ENCODE measurements at places on chromosomes 4 and X.

DNA sequence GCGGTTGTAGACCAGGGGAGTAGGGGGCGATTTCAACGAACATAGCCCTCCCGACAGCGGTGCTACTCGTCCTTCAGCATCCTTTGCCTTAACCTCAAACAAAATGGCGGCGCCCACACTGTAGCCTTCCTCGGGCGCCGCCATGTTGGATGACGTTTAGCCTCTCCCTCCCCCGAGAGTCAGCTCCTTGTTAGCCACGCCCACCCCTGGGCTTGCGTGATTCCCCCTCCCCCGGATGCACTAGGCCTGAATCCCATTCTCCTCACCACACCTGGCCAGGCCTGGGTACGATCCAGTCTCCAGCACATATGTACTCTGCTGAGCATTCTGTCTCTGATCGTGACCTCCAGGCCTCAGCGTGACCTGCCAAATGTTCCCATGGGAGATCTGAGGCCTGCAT, 49.0 kb upstream of the ZNF157 start:
- DNase-seq, result no peak

- DNase-seq, result no peak
Observed at GRCh38 chrX:15855568-15856221, 1.1 kb upstream of the AP1S2 start.

DNA sequence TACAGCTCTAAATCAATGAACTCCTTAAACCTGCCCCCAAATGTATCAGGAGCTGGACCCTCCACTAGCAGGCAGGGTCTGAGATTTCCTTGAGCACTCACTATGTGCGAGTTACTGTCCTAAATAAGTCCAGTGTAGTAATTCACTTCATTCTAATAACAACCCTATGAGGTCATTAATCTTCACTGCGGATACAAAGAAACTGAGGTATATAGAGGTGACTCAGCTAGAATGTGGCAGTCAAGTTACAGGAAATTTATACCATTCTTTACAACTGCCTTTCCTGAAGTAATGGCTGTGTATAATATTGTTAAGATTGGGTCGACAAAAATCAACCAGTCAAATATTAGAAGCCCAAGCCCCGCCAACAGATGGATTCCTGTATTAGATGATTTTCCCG, 473.9 kb upstream of the FTHL17 start:
- DNase-seq, result no peak

- no peak for DNase-seq
Observed at GRCh38 chrX:51459125-51459524, 37.3 kb downstream of the NUDT11 start.

- DNase-seq, result no peak
Observed at GRCh38 chr4:29058531-29058930, 1661.6 kb upstream of the PCDH7 start.

- DNase-seq, result no peak
Observed at GRCh38 chrX:38692961-38693360, 108.3 kb upstream of the MID1IP1 start.

DNA sequence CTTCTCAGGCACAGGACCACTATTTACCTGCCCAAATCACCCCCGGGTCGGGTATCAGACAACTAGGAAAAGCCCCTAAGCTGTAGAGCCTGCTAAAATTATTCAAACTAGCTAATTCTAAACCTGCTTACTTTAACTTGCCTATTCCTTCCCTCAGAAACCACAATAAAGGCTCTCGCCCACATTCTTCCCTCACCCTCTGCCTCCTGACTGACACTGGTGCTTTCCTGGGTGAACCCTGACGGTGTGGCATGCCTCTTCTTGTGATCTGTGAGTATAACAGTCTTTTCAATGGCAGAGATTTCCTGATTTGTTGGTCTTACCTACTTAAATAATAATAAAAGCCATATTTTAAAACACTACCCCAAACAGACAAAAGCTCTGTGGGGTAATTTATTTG, 242.1 kb upstream of the ZCCHC13 start:
- DNase-seq, result no peak

DNA sequence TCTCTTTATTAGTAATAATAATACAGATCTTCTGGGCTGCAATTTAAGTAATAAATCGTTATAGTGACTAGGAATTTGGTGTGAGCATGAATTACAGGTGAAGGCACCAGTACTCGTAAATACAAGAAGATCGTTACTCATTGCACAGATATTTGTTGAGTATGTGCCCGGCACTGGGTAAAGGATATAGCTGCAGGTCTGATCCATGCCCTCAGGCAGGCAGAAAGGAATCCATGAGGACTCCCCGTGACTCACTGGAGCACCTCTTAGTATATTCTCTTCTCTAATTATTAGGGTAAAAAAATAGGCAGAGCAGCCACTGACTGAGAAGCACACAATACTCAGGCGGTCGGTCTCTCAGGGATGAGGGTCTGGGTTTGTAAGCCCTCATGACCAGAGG, 868.3 kb downstream of the RAB28 start:
- no peak for DNase-seq

DNA sequence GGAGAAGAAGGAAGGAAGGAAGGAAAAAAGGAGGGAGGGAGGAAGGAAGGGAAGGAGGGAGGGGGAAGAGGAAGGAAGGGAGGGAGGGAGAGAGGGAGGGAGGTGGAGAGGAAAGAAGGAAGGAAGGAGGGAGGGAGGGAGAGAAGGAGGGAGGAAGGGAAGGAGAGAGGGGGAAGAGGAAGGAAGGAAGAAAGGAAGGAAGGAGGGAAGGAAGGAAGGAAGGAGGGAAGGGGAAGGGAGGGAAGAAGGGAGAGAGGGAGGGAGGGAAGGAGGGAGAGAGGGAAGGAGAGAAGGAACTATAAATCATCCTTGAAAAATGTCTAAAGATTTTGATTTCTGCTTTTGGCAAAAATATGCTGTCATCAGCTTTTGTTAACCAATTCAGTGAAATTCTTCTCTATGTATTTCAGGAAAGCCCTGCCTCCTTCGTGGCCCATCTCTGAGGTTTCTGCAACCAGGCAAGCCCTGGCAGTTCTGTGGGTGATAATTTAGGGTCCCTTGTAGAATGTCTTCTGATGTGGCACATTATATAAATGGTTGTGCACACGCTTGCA, 7.1 kb upstream of the HOPX start:
- DNase-seq, result no peak

GRCh38 chr4:155249016-155249566, 40.7 kb downstream of the NPY2R start:
- DNase-seq, result no peak

- DNase-seq, result no peak
Observed at GRCh38 chr4:55512922-55513571, 33.7 kb downstream of the CLOCK start.

- no peak for DNase-seq
Observed at GRCh38 chr4:168558599-168558998, 61.7 kb downstream of the PALLD start.

DNA sequence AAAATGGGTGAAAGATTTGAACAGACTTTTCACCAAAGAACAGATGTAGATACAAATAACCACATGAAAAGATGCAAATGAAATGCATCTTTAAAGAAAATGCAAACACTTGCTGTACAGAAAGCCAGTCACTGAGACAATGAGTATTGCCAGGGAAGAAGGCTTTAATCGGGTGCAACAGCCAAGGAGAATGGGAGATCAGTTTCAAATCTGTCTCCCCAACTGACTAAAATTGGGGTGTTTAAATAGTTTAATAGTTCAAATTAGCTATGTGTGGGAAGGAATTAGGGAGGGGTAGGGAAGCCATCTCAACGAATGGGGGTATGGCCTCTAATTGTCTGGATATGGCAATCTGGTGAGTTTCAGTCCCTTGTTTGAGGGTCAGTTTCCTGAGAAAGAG, 295.4 kb downstream of the PTTG2 start:
- no peak for DNase-seq

DNA sequence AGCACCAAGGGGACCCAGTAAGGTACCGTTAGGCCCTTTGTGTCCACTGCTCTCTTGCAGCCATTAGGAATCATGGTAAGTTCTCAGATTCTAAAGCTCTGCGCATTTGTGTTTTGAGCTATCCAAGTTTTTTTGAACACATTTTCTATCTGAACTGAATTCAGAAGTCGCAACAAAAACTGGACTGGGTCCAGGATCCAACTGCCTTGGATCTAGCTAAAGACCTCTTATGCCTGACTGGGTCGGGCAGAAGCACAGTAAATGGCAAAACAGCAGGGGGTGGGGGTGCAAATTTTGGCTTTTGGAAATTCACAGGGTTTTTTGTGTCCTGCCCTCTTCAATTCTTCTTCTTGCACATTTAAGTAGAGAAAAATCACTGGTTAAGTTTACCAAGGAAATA, 30.0 kb downstream of the RCHY1 start:
- no peak for DNase-seq

GRCh38 chrX:155611302-155611701, 1.4 kb downstream of the TMLHE start:
- no peak for DNase-seq

DNA sequence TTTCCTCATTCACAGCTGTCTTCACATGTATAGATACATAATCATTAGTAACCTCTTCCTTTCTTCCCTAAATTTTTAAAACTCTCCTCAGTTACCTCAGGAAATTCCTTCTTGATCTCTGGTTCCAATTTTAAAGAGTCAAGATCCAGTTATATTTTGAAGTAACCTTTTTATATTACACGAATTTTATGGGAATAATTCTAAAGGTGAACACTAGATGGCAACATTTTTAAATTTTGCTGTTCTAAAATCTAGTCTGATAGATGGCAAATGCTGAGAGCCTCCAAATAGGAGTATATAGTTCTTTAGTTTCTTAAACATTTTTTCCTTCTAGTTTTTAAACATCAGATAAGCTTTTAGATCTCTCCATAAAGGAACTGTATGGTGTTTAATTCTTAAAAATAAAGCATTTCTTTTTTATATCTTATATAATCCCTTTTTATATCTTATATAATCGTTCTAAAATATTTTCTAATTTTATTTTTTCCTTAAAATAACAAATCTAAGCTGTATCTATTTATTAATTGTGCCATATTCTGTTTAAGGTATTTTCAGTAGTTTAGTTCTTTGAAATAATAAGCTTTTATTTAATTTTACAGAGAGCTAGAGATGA, 37.9 kb upstream of the PAPSS1 start:
- no peak for DNase-seq

GRCh38 chr4:169744601-169745000, 13.1 kb downstream of the HPF1 start:
- DNase-seq, result no peak

- no peak for DNase-seq
Observed at GRCh38 chrX:110667706-110668105, 127.9 kb downstream of the CHRDL1 start.

GRCh38 chrX:48749182-48749581, 12.4 kb upstream of the GLOD5 start:
- no peak for DNase-seq

- DNase-seq, result no peak
Observed at GRCh38 chrX:7334253-7334935, 186.4 kb upstream of the PUDP start.

GRCh38 chrX:45803383-45803921, 602.8 kb upstream of the DIPK2B start:
- DNase-seq, result no peak

GRCh38 chr4:20043991-20044390, 207.7 kb upstream of the SLIT2 start:
- DNase-seq, result no peak

DNA sequence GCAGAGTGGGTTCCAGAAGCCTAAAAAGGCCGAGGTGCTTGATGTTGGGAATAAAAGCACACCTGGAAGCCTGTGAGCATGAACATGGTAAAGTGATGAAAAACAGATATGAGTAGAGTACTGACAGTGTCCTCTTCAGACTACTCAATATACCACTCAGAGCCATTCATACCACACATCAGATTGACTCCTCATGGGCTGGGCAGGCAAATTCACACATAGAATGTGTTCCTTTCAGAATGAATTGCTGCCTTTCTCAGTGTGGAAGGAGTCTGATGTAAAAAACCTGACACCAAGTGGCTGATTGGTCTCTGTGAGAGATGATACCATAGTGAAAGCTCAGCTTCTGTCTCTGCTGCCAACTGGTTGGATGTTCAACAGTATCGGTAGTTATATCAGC, 442.7 kb downstream of the RAPGEF2 start:
- no peak for DNase-seq

DNA sequence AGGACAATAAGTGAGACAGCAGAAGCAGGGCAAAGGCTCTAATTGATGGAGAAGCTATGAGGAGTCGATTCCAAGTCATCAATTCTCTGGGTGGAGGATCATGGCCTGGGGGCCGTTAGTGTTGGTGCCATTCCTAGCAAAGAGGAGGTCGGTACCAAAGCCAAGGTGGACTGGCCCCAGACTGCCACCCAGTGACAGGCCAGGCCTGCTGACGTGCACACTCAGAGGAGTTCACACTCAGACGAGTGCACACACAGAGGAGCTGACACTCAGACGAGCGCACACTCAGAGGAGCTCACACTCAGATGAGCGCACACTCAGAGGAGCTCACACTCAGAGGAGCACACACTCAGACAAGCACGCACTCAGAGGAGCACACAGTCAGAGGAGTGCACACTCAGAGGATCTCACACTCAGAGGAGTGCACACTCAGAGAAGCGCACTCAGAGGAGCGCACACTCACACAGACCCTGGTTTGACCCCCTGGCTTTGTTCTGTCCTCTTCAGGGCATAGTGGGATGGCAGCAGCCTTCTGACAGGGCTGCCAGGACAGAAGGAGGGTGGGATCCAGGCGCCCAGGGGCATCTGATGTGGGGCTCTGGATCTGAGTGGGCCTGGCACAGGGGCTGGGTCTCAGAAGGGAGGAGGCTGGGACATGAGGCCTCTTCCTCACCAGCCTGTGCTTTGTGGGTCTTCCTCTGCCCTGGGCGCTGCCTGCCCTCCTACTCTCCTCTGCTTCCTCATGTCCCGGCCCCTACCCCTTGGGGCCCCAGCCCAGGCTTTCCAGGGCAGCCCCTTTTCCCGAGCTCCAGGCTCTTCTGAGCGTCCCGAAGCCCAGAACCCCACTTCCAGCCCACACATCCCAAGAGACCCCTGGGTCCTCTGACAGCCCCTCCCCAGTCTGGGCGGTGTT, 41.7 kb upstream of the NKX1-1 start:
- no peak for DNase-seq

- no peak for DNase-seq
Observed at GRCh38 chr4:36088542-36088941, 155.8 kb downstream of the ARAP2 start.
